ENCODE measurements at places on chromosomes 3 and 15.

DNA sequence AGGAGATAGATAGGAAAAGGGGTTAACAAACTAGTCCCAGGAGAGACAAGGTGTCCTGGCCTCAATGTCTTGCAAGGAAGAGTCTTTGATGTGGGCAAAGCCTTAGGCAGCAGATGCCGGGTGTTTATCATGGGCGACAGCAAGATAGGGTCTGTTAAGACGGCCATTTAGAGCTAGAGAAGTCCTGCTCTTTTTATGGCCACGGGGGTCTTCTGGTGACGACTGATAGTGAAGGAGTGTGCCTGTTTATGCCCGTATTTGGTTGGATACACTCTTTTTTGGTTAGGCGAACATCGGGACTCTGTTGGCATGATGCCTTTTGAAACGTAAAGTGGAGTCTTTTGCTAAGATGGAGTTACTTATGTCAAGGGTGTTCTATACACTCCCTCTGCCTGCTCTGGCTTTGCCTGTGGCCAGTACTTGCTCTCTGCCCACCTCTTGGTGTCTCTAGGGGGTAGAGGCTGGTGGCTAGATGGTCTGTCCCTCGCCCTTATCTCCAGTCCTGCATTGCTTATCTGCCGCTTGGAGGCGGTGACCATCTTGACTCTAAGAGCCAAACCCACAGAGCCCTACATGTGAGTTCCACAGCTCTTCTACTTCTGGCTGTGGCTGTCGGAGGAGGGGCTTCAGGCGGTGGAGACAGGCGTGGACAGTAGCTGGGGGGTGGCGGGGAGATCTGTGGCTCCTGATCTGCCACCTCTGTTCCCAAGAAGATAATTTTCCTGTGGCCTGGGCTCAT lies 55.8 kb upstream of the ZBTB38 start:
- DNase-seq: no peak

- DNase-seq: no peak
Observed at GRCh38 chr15:91291673-91292072, 191.6 kb downstream of the SV2B start.

GRCh38 chr3:148223266-148223665 lies 474.4 kb upstream of the AGTR1 start:
- DNase-seq: no peak

GRCh38 chr3:128416578-128417211 lies 50.0 kb downstream of the DNAJB8 start:
- DNase-seq: no peak

DNA sequence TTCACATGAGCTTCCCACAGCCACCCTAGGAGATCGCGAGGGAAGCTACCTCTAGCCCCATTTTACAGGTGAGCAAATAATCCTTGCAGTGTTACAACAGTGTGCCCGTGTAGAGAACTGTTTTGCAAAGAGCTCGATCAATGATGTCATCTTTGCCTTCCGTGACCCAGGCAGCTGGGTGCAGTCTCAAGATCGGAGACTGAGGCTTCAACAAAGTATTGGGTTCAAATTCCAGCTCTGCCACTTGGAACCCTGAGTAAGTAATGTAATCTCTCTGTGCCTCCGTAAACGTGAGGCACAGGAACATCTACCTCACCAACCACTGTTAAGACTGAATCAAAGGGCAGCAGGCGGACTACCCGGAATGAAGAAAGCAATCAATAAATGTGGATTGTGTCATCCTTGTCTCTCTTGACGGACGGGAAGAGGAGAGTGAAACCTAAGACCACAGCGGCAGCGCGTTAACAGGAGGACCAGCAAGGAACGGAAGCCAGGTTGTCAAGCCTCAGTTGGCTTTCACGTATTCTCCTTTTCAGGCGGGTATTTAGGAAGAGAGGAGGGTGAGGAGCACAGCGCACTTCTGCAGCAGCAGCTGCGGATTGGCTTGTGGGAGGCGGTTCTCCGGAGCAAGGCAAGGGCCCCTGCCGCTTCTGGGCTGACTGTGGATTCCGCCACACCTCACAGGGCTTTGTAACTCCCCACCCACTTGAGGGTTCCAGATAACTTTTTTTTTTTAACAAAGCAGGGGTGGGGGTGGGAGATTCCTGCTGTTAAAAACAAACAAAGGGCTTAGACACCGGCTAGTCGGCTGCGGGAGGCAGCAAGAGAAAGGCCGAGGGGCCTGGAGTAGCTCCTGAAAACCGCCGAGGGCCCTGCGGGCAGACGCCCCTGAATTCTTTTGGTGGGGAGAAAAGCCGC lies 1.5 kb upstream of the SMAD3 start:
- DNase-seq: no peak

- no peak for DNase-seq
Observed at GRCh38 chr3:194405766-194406165, 6.7 kb upstream of the GP5 start.

- DNase-seq: no peak
Observed at GRCh38 chr3:37279856-37280255, 105.5 kb upstream of the LRRFIP2 start.

- no peak for DNase-seq
Observed at GRCh38 chr3:144363856-144364255, 392.2 kb downstream of the DIPK2A start.

DNA sequence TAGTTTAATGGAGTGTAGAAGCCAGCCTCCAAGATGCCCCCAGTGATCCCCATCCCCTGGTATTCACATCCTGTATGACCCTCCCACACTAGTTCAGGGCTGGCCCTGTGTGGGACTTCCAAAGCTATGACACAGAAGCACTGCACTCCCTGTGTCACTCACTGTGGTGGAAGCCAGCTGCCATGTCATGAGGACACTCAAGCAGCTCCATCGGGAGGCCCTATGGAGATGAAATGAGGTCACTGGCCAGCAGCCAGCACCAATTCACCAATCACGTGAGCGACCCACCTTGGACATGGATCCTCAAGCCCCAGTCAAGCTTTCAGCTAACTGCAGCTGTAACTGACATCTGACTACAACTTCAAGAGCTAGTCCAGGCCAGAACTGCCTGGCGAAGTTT lies 3.9 kb upstream of the ACAN start:
- DNase-seq: no peak

- DNase-seq: no peak
Observed at GRCh38 chr3:46892285-46893145, 15.0 kb downstream of the PTH1R start.

GRCh38 chr15:38991126-38991525 lies 426.5 kb upstream of the RASGRP1 start:
- DNase-seq: no peak

DNA sequence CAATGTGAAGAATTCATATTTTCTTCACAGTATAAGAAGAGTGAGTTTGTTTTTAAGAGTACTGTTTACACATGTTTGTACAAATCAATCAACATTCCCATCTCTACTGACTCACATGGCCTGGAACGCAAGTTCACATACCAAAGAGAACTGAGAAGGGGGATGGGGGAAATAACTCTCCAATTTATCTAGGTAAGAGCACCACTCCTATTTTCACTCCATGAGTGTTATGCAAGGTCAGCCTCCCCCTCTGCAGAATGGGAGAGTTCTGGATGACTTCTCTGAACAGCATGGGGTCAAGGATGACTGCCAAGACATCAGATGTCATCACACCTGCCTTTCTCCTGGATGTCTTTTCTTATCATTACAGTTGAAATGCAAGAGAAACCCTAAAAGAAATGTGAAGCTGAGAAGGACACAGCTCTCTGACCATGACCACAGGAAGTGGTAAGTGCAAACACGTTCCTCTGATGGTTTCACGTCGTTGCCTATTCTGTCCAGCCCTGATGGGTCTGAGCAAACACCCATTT lies 95.2 kb downstream of the SEMA6D start:
- no peak for DNase-seq

DNA sequence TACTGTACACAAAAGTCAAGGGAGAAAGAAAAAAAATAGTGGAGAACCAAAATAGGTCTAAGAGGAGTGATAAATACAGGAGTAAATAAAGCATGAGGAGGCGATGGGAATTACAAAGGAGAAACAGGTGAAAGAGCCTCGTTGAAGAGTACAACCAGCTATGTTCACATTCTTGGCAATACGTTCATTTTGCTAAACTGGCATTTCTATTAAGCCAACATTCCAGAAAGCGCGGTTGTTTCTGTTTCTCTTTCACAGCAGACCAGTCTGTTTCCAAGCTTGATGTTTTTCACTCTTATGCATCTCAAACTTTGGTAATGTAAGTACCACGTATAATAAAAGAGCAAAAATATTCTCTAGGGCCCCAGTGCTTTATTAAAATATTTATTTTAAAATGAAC lies 74.5 kb downstream of the NSUN3 start:
- DNase-seq: no peak

DNA sequence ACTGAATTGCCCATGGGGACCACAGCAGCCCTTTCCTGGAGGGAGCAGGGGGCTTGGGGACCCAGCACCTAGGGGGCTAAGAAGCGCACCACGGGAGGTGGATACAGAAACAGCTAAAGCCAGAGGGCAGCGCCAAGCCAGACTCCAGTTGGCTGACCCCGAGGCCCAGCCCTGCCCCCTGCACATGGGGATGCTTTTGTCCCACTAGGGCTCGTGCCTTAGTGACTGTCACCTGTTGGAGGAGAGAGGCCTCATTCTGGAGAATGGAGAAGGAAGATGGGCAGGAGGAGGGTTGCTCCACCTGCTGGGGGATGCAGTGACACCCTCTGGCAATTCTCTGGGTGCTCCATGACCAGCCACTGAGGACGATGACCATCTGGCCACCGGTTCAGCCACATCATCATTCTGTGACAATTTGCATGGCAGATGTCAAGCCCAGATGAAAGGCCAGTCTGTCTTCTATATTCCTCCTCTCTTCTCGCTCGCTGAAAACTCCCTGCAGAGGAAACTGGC lies 167.8 kb upstream of the TLE3 start:
- DNase-seq: no peak

DNA sequence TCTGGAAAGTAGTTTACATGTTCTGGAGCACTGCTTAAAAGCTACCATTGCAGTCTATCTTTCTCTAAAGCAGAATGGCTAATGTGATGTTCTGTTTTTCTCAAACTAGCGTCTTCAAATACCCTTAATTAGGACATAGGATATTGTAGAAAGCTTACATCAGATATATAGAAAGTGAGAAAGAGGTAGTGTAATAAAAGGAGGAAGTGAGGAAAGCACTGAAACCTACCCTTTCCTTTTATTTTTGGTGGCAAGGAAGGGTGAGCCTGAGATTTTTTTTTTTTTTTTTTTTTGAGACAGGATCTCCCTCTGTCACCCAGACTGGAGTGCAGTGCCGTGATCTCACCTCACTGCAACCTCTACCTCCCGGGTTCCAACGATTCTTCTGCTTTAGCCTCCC lies 9.4 kb downstream of the SENP2 start:
- DNase-seq: no peak

DNA sequence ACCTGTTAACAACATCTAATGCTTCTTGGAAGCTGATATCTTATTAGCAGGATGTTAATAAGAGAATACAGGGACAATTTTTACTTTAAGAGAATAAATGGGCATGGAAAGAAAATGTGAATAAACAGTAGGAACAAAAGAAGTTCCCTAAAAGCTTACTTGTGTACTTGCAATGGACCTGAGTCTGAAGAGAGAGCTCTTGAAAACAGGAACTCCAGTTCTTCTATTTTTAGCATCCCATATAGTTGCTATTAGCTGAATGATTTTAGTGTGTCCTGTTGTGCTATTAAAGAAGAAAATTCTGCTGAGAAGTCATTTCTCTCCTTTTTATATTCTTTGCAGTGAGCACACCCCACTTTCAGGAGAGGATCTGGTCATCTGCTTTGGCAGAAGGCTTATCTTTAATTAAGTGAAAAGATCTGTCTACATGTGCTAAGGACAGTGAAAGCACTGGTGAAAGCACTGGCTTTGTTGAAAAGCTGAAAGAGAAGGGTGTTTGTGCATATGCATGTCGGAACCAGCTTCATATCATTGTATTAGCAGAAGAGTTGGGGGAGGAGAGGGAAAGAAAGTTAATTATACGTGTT lies 1.4 kb upstream of the ST3GAL6 start:
- DNase-seq: no peak

- no peak for DNase-seq
Observed at GRCh38 chr15:61301701-61302100, 72.6 kb upstream of the RORA start.

GRCh38 chr3:100040451-100041225 lies 73.7 kb downstream of the FILIP1L start:
- DNase-seq: no peak

GRCh38 chr15:96087180-96087884 lies 243.2 kb upstream of the NR2F2 start:
- no peak for DNase-seq

DNA sequence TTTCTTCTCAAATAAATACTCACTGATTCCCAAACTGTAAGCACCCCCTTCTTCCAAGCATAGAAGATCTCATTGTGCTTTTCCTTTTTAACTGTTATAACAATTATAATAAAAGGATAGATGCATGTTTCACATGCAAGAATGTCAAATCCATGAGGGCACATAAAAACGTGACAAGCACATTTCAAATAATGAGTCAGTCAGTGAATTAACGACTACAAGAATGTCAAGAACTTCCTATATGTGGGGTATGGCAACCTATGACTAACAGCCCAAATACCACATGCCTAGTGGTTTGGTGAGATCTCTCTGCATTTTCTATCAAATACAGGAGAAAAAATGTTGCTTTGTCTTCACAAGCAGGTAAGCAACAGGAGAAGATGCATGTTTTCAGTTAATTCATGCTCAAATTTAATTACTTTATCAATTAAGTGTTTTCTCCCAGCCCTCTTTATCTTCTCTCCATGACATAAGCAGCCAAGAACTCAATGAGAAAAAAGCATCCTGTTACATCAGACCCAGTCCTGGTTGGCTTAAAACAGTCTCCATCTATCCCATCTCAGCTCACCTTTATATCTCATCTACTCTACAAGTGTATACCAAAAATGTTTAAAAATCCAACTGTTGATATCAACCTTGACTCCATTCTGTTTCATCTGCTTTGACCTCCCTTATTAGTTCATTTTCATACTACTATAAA lies 181.5 kb upstream of the LMCD1 start:
- no peak for DNase-seq

DNA sequence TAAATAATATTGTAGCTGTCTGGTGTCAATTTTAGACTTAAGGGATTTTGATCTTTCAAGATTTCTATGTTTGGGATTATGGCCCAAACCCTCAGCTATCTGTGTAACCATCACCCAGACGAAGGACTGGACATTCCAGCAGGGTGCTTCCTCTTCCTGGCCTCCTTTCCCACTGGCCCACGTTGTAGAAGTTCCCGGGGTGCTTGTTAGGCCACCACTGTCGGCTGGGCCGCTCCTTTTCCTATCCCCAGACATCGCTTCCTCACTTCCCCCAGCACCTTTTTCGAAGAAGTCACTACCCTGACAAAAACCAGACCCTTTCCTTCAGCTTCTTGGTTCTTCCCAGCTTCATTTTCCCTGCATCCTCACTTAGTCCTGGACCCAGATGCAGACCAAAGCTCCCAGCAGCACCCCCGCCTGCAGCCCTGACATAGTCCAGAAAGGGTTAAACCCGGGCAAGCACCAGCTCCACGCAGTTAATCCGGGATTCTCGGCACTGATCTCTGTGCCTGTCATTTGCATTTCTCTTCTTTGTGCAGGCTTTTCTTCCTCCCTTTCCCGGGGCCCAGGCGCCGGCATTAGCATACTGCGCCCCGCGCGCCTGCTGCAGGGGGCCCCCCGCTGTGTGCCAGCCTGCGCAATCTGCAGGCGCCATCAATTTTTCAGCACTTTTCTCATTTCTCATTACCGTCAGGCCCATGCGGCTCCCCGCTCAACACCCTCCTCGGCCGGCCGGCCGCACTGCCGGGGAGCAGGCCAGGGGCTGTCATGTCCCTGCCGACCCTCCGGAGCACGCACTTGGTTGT lies 90.6 kb downstream of the ZNF621 start:
- DNase-seq: no peak

All from stimulated activated CD8-positive, alpha-beta memory T cell treated with anti-CD3 and anti-CD28 coated beads, Interleukin-2, amount 100 ng/mL, for 1 hour (primary cell).